Esophagus muscularis mucosa (tissue), 4 donors: ENCODE measurements at places on chromosomes 4 and X. TPM values are rescaled to one million over a fixed set of nuclear protein-coding genes. Genes with fewer than 3 reads are reported as not detected.

P2RY8 gene
- 1.7 TPM for total RNA-seq

TRAM1L1 gene
- 1.7 TPM for total RNA-seq

RXFP1 gene
- total RNA-seq = not detected

XK gene
- total RNA-seq = 11.9 TPM

SCRG1 gene
- total RNA-seq = 2.3 TPM

TRIM75 gene
- total RNA-seq = not detected

EXOC1L gene
- not detected for total RNA-seq

MAGEC1 gene
- not detected for total RNA-seq

SYTL4 gene
- 30.7 TPM for total RNA-seq

FAM133A gene
- not detected for total RNA-seq

BTC gene
- 83.0 TPM for total RNA-seq

XAGE1A gene
- total RNA-seq = not detected

COX18 gene
- 10.4 TPM for total RNA-seq

SPANXN4 gene
- total RNA-seq = not detected

- H3K27me3 ChIP-seq = no peaks in the 10 kb centered on the region
- H3K4me1 ChIP-seq = no peaks in the 10 kb centered on the region
- H3K27ac ChIP-seq = no peak overlapping the region
- H3K4me3 ChIP-seq = no peak overlapping the region
- no peaks in the 10 kb centered on the region for H3K36me3 ChIP-seq
- no peak for DNase-seq
These were observed 49.6 kb downstream of the UGT2A2 start for GRCh38 chr4:69589884-69590283.

DNA sequence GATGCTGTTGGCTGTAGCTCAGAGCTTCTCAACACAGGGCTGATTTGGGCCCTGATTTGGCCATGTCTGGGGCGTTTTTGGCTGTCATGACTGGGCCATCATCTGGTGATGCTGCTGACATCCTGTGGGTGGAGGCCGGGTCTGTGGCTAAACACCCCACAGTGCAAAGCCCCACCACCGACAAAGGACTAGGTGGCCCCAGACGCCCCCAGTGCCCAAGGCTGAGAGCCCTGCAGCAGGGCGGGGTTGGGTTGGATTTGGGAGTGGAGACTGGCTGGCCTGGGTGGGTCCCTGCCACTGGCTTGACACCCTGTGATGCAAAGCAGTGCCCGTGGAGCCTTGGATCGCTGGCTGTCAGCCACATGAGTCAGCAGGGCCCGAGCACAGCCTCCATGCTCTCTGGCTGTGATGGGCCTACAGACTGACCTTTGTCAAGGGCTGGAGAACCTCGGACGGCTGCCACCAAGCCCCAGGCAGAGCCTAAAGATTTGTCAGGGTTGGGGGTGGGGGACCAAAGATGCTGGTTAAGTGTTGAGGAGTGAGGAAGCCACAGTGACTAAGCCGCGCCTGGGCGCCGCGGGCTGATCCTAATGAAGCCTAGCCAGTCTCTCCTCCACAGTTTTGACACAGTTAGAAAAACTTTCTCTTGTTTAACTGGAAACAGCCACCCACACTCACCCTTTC lies 28.3 kb downstream of the CYTL1 start:
- peak overlapping the region; percentile 84 for H3K27ac ChIP-seq
- peaks cover 17% of the 10 kb centered on the region for H3K4me1 ChIP-seq
- no peaks in the 10 kb centered on the region for H3K36me3 ChIP-seq
- no peak for DNase-seq
- H3K4me3 ChIP-seq = no peak overlapping the region

DNA sequence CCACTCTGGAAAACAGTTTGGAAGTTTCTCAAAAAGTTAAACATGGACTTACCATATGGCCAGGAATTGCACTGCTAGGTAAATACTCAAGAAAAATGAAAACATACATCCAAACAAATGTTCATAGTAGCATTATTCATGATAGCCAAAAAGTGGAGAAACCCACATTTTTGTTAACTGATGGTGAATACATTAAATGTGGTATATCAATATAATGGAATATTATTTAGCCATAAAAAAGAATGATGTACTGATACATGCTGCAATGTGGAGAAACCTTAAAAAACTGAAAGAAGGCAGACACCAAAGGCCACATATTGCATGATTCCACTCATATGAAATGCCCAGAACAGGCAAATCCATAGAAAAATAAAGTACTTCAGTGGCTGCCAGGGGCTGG lies 79.1 kb downstream of the SHROOM3 start:
- H3K27ac ChIP-seq = no peak overlapping the region
- no peak overlapping the region for H3K4me3 ChIP-seq
- peaks cover 24% of the 10 kb centered on the region for H3K4me1 ChIP-seq
- DNase-seq = no peak
- no peaks in the 10 kb centered on the region for H3K27me3 ChIP-seq

- H3K4me3 ChIP-seq = no peak overlapping the region
- no peak for DNase-seq
- H3K27ac ChIP-seq = no peak overlapping the region
- no peaks in the 10 kb centered on the region for H3K4me1 ChIP-seq
- peaks cover 6% of the 10 kb centered on the region for H3K27me3 ChIP-seq
These were observed 53.2 kb upstream of the TMEM150C start for GRCh38 chr4:82614838-82615449.

GRCh38 chrX:17237146-17237545 lies 137.9 kb upstream of the NHS start:
- no peaks in the 10 kb centered on the region for H3K27me3 ChIP-seq
- no peak overlapping the region for H3K4me3 ChIP-seq
- H3K36me3 ChIP-seq = no peaks in the 10 kb centered on the region
- no peak overlapping the region for H3K27ac ChIP-seq

- DNase-seq = no peak
- H3K27me3 ChIP-seq = no peaks in the 10 kb centered on the region
- peak overlapping the region; percentile 70 for H3K4me3 ChIP-seq
- peaks cover 8% of the 10 kb centered on the region for H3K4me1 ChIP-seq
- H3K36me3 ChIP-seq = peaks cover 25% of the 10 kb centered on the region
These were observed 44.8 kb downstream of the SMARCA5 start for GRCh38 chr4:143558286-143558685.

- peak overlapping the region; percentile 68 for H3K27ac ChIP-seq
- no peaks in the 10 kb centered on the region for H3K27me3 ChIP-seq
These were observed 17.4 kb downstream of the KLF3 start for GRCh38 chr4:38681281-38681991.

DNA sequence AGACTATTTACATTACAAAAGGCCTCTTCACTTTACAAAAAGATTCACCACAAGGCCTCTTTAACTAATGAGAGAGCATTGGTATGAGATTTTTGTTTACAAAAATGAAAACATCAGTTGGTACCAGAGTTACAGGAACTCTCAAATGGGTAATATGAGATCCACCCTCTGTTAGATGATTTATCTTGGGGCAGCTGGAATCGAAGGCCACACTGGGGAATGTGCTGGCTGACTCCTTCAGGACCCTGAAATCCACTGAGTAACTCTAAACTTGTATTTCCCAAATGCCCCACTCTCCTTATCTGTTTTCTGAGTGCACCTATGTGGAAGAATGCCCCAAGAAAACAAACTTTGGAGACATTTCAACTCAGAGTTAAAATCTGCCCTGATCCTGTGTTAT lies 232.9 kb upstream of the F9 start:
- H3K36me3 ChIP-seq = no peaks in the 10 kb centered on the region
- no peak overlapping the region for H3K4me3 ChIP-seq
- H3K27ac ChIP-seq = no peak overlapping the region
- no peaks in the 10 kb centered on the region for H3K4me1 ChIP-seq
- H3K27me3 ChIP-seq = no peaks in the 10 kb centered on the region

GRCh38 chrX:81377329-81377728 lies 175.4 kb downstream of the SH3BGRL start:
- DNase-seq = no peak
- H3K4me1 ChIP-seq = no peaks in the 10 kb centered on the region
- H3K27ac ChIP-seq = no peak overlapping the region
- no peaks in the 10 kb centered on the region for H3K36me3 ChIP-seq
- no peaks in the 10 kb centered on the region for H3K27me3 ChIP-seq

DNA sequence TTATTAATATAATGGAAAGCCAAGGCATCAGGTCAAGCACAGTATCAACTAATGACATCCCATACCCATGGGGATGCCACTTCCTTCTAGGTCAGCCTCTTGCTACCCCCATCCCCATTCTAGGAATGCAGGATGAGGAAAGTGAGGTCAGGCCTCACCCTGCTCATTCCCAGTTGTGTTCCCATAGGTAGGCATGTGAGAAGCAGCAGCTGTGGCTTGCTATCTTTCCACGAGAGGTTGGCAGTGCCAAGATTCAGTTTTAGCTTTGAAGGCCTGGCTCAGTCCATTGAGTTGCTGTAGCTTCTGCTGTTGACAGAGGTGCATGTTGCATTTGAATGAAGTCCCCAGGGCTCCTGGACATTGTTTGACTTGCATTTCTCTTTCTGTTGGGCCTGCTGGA lies 15.5 kb downstream of the LONRF3 start:
- no peak for DNase-seq
- H3K27ac ChIP-seq = no peak overlapping the region
- H3K36me3 ChIP-seq = peaks cover 18% of the 10 kb centered on the region
- H3K4me1 ChIP-seq = no peaks in the 10 kb centered on the region
- no peak overlapping the region for H3K4me3 ChIP-seq

- H3K36me3 ChIP-seq = peaks cover 22% of the 10 kb centered on the region
- no peak overlapping the region for H3K4me3 ChIP-seq
- peaks cover 10% of the 10 kb centered on the region for H3K4me1 ChIP-seq
- no peak for DNase-seq
- no peak overlapping the region for H3K27ac ChIP-seq
- H3K27me3 ChIP-seq = no peaks in the 10 kb centered on the region
These were observed 30.2 kb downstream of the SMIM14 start for GRCh38 chr4:39608451-39608850.

DNA sequence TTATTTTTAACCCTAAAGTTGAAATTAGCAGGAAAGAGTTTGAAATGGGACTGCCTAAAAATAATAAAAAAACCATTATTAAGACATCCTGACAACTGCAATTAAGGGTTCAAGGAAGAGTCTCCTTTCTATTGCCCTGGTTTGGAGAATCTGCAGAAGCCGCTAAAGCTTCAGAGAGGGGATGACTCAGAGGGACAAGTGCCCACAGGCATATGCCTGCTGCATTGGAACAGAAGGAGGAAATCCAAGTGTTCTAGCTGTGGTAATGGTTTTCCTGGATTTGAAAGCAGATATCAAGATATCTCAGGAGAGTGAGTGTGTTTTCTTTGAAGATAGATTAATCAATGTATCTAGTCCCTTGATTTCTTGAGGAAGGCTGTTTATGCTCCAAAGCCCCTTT lies 235.1 kb upstream of the TAPT1 start:
- H3K4me3 ChIP-seq = no peak overlapping the region
- H3K27ac ChIP-seq = no peak overlapping the region
- no peaks in the 10 kb centered on the region for H3K36me3 ChIP-seq
- H3K4me1 ChIP-seq = no peaks in the 10 kb centered on the region

DNA sequence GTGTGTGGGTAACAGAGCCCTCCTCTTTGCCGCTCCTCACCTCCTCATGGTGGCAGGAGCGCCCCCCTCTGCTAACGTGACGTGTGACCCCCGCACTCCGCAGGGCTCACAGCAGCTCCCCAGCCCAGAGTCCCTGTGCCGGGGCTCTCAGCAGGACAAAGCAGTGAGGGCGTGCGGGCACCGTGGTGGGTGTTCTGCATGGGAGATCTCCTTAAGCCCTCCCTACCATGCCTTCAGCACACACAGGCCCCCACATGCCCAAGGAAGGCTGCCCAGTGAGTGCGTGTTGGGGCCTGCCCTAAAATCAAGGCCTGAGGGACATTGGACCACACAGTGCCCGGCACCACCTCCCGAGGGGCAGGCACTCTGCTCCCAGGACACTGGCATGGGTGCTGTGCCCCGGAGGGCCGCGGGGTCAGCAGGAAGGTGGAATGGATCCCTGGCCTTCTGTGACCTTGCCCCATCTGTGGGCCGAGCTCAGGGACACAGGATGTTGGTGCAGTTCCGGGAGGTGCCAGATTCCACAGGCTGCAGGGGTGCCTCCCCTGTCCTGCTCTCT lies 10.1 kb downstream of the PSAPL1 start:
- H3K27ac ChIP-seq = no peak overlapping the region
- H3K27me3 ChIP-seq = no peaks in the 10 kb centered on the region
- no peaks in the 10 kb centered on the region for H3K36me3 ChIP-seq
- DNase-seq = no peak
- H3K4me3 ChIP-seq = no peak overlapping the region

GRCh38 chrX:129777218-129778030 lies 2.3 kb upstream of the SASH3 start:
- H3K4me3 ChIP-seq = no peak overlapping the region
- no peak for DNase-seq
- no peaks in the 10 kb centered on the region for H3K36me3 ChIP-seq
- H3K27me3 ChIP-seq = no peaks in the 10 kb centered on the region

- peaks cover 23% of the 10 kb centered on the region for H3K4me1 ChIP-seq
- DNase-seq = no peak
- H3K27me3 ChIP-seq = no peaks in the 10 kb centered on the region
- H3K4me3 ChIP-seq = no peak overlapping the region
- H3K36me3 ChIP-seq = no peaks in the 10 kb centered on the region
These were observed 26.1 kb upstream of the CFAP299 start for GRCh38 chr4:80309294-80310004.

DNA sequence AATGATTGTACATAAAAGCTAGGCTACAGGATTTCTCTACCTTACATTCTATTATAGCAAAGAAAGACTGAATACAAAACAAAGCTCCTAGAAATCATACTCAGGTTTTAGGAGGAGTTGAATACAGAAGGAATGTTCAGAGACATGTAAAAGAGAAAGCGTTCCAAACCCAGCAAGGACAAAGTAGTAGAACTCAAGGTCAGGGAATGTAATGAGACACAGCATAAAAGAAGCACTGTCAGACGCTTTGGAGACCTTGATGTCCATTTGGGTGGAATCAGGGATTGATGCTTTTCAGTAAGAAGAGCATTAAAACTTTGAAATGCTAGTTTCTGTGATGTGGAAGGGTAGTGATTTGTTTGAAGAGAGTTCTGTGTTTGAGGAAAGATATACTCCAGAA lies 303.6 kb downstream of the PCDH7 start:
- H3K36me3 ChIP-seq = no peaks in the 10 kb centered on the region
- DNase-seq = no peak
- no peak overlapping the region for H3K27ac ChIP-seq
- no peaks in the 10 kb centered on the region for H3K4me1 ChIP-seq
- H3K4me3 ChIP-seq = no peak overlapping the region

GRCh38 chr4:8200302-8200975 lies 1.3 kb downstream of the SH3TC1 start:
- DNase-seq = peak; percentile 93
- no peaks in the 10 kb centered on the region for H3K27me3 ChIP-seq
- no peaks in the 10 kb centered on the region for H3K36me3 ChIP-seq

DNA sequence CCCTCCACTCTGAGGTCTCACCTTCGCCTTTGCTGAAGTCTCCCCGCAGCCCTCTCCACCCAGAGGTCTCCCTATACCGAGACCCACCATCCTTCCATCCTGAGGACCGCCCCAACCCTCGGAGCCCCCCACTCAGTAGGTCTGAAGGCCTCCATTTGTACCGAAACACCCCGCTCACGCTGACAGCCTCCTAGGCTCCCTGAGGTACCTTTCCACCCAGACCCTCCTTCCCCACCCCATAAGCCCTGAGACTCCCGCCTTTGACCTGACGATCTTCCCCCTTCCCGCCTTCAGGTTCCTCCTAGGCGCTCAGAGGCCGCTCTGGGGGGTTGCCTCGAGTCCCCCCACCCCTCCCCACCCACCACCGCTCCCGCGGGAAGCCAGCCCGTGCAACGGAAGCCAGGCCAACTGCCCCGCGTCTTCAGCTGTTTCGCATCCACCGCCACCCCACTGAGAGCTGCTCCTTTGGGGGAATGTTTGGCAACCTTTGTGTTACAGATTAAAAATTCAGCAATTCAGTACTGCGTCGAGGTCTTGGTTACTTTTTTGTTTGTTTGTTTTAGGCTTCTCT lies 5.0 kb downstream of the SOD3 start:
- H3K4me1 ChIP-seq = peaks cover 78% of the 10 kb centered on the region
- DNase-seq = peak; percentile 87
- H3K27ac ChIP-seq = peak overlapping the region; percentile 77
- H3K36me3 ChIP-seq = no peaks in the 10 kb centered on the region
- H3K27me3 ChIP-seq = no peaks in the 10 kb centered on the region
